Activated CD4-positive, alpha-beta T cell treated with anti-CD3 and anti-CD28 coated beads for 4 hours (primary cell): ENCODE measurements at places on chromosomes 6 and 20.

DNA sequence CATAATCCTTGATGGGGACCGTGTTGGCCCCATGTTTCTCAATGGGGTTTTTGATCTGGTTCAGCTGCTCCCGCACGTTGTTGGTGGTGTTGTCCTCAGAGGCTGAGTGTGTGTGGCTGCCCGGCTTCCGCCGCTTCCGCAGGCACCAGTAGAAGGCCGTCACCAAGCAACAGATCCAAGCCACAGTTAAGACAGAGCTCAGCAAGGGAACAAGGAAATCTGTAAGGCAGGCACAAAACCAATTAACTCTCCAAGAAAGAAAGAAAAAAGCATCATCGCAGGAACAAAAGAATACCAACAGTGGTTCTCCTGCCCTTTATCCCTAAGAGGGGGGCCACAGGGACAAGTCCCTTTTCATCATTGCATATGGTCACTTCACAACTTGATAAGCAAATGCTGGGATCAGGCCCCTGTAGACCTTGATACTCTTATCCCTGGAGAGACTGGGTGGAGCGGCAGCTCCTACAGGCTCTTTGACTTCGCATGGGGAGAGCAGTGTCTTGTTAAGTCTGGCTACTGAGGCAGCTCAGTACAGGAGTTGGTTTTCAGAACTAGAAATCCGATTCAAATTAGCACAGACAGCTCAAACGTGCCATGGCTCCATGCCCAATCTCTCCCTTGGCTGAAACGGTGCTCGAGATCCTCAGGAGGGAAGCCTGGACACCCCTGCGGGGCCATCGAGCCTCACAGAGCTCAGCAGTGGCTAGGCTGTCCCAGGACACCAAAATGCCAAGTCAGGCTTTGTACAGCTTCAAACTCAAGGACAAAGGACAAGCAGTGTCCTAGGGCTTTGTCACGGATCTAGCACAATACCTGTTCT, 33.9 kb downstream of the JAG1 start:
- no peak for DNase-seq

GRCh38 chr6:7673063-7673536, 52.8 kb upstream of the BMP6 start:
- no peak for DNase-seq

DNA sequence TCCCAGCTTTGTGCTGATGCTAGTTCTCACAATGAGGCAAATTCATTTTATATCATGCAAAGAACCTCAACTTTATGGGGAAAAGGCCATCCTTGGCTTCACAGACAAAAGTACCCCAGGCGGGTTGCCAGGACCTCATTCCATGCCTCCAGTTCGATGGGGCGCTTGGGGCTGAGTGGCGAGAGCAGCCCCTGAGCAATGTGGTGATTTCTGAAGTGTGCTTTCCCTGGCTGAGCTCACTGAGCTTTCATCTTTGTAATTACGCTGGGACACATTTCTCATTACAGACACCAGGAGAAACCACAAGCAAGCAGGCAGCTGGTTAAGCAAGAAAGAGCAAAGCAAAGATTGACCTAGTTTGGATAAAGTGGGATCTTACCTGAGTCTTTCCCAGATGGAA, 301.5 kb upstream of the CDH4 start:
- DNase-seq: no peak

- DNase-seq: no peak
Measured at GRCh38 chr6:132458887-132459604, 53.9 kb downstream of the STX7 start.

- DNase-seq: no peak
Measured at GRCh38 chr6:78243519-78243918, 590.7 kb downstream of the MEI4 start.
